Stimulated activated CD4-positive, alpha-beta T cell treated with anti-CD3 and anti-CD28 coated beads, Interleukin-1b, Interleukin-23, amount 100 ng/mL, for 1 hour (primary cell): ENCODE measurements at places on chromosomes 1 and 21.

- DNase-seq: no peak
Measured at GRCh38 chr1:207606362-207606755, 38.6 kb upstream of the CR1L start.

DNA sequence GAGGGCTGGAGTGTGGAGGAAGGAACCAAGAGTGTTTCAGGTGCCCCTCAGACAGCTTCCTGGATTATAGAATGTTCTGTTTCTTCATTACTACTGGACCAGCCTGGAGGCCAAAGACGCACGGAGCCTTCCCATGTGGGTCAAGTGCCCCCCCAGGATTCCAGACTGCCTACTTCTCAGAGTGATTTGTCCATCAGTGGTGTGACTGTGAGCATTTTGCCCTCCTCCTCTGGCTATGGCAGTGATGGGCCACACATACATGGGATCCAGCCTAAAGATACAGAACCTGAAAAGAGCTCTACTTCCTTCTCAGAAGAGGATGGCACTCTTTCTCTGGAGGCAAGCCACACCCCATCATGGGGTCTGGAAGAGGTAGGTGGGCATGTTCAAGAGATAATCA is 64.9 kb downstream of the MACF1 start:
- no peak for DNase-seq

GRCh38 chr1:15124362-15125100 is 29.0 kb upstream of the TMEM51 start:
- DNase-seq: no peak

DNA sequence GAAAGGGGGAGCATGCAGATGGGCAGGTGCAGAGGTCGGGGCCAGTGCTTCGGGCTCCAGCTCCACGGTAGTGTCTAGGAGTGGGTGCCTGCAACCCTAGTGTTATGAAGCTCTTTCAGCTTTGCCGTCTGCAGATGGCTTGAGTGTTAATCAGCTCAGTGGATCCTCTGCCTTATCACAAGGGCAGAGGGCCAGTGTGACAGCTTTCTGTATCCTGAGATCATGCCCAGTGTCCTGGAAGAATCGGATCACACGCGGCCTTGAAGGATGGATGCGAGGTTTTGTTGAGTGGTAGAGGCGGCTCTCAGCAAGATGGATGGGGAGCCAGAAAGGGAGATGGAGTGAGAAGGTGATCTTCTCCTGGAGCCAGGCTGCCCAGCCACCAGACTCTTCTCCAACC is 25.5 kb upstream of the C1orf146 start:
- DNase-seq: no peak

- no peak for DNase-seq
Measured at GRCh38 chr1:17523321-17524041, 16.0 kb upstream of the ARHGEF10L start.

DNA sequence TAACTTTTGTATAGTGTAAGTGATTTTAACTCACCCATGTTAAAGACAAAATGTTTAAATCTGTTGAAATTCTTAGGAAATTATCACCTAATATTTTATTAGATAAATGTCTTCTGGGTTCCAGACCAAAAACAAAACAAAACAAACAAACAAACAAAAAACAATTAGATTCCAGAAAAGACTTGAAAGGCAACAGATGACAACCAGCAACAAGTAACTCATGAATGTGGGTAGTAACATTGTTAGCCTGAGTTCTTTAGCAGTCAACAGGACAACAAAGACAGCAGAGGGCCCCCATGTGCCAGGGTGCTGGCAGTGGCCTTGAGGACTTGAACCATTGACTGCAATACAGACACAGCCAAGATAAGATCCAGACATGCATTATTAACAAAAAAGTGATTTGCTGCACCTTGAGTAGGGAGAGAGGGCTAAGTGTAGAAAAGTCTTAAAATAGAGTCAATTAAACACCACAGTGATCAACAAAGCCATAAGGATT is 2.4 kb upstream of the CD247 start:
- no peak for DNase-seq

DNA sequence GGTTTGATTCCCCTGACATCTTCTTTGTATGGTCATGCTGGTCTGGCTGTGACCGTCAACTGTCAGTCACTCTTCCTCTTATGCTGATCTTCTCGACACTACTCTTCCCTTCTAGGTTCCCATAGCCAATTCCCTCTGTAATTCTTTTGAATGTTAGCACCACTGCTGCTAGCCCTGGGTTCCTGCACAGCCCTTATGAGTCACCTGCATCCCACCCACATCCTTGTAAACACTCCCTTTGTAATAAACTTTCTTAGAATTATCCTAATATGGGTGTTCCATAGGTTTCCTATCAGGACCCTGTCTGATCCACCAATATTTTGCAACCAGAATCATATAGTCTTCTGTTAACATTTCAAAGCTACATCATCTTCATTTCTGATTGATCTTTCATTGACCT is 37.1 kb downstream of the JUN start:
- DNase-seq: no peak

DNA sequence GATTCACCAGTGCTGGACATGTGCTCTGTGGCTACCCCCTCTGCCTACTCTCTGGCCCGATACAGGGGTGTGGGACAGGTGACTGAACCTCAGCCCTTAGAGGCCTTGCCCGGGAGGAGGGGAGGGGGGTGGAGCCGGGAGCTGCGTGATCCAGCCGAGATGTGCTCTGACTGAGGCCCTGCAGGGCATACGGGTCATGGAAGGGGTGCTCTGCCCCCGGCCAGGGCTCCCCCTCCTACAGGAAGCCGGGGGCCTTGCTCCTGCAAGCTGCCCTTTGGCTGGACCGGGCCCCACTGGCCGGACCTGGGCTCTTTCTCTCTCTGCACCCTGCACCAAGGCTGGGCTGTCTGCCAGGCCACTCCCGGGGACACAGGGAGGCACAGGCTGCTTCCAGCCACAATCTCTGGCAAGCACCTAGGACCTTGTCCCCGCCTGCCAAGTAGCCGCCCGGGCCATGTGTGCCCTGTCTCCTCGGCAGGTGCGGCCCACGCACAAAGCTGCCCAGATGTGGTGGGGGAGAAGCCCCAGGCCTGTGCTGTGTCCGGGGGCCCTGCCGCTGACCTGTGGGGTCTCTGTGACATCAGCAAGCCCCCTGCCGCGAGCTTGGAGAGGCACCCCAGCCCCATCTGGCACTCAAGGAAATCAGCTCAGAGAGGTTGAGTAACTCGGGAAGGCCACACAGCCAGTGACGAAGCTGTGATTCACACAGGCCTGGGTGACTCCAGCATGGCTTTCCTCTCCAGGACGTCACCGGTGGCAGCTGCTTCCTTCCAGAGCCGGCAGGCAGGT is 1.5 kb downstream of the SCNN1D start:
- DNase-seq: no peak

DNA sequence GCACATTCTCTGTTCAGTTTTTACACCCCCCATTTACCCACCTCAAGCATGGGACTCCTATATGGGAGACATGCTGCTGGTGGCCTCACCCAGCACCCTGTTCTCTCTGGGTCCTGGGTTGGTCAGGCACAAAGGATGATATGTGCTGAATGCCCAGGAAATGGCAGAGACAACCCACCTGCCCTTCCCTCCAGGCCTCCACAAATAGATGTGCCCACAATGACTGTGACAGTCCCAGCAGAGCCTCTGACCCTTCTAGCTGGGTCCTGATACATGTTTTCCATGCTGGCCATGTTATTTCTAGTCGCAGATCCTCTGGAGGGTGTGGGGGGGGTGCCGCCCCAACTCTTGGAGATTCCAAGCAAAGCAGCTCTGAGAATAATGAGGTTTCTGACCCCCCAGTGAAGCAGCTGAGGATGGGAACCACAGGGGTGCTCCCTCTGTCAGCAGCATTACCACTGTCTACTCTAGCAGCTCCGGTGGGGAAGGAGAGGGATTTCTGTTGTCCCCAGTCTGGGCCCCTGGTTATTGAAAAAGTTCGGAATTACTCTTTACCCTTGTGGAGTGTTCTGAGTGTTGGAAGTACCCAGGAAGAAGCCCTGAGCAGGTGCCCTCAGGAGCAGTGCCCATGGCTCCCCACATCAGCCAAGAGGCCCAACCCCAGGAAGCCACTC is 1.2 kb upstream of the CCDC28B start:
- DNase-seq: no peak

GRCh38 chr21:31343680-31344480 is at the start of gene TIAM1:
TIAM1 (minus strand) TSS chr21:31344261; CDS start chr21:31266972, 77,289 bp downstream.
- DNase-seq: no peak

DNA sequence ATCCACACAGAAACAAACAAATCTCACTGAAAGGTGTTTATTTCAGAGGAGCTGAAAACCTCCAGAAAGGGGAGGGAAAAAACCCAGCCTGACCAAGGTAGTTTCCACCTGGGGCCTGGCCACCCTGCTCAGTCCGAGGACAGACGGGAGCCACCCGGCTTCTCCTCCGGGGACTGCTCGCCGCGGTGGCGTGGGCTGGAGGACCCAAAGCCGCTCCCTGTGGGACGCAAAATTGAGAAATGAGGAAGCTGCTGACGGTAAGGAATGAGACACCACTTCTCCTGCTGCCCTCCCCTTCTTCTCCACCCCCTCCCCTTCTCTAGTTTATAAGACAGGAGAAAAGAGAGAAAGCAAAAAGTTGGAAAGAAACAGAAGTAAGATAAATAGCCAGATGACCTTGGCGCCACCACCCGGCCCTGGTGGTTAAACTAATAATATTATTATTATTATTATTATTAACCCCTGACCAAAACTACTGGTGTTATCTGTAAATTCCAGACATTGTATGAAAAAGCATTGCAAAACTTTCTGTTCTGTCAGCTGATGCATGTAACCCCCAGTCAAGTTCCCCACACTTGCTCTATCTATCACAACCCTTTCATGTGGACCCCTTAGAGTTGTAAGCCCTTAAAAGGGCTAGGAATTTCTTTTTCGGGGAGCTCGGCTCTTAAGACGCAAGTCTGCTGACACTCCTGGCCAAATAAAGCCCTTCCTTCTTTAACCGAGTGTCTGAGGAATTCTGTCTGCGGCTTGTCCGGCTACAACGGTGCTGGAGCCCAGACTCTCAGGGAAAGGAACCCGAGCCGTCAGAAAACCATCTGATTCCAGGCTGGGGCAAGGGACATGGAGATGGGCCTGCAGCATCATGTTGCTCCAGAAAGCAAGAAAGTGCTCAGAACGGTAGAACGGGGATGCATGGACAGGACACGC is 12.5 kb downstream of the ITGB2 start:
- no peak for DNase-seq

DNA sequence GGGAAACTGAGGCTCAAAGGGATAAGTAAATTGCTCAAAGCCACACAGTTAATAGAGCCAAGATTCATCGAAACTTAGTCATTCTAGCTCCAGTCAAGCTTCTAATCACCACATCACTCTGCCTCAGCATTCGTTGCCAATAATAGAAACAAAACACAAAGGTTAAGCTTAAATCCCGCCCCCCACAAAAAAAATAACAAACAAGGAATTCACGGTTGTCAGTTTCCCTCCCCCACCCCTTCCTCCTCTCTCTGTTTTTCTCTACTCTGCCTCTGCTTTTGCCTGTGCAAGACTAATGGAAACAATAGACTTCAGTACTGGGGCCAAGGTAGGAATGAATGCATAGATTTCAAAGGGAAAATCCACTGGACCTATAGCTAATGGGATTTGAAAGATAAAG is 70.7 kb upstream of the ZNF644 start:
- DNase-seq: no peak

DNA sequence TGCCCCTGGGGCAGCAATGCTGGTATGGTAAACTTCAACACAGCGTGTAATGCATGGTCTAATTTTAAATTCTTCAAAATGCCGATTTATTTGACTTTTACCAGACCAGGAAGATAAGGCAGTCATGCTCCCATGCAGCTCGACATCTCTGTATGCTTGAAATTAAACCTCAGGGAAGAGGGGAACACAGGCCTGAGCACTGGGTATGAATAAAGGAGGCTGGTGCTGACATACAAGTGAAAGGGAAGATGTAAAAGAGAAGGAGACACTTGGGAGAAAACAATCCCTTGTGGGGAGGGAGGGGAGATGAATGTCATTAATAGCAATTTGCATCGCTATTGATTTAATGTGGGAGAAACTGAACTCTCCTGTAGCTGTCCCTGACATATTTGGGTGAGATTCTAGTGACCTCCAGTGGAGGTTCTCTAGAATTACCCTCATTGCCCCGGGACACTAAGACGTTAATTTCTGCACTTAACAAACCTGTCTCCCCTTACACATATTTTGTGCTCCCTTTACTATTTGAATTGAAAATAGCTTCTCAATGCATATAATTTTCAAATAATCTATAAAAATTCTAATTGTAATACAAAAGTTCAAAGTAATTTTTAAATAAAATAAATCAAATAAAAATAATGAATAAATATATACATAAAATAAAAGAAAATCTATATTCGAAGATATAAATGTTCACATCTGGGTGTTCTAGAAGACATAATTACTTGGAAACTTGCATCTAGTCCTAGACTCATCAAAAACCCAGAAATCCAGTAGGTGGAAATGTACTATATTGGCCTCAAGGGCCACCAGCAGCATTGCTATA is 283.1 kb downstream of the LMX1A start:
- DNase-seq: no peak

DNA sequence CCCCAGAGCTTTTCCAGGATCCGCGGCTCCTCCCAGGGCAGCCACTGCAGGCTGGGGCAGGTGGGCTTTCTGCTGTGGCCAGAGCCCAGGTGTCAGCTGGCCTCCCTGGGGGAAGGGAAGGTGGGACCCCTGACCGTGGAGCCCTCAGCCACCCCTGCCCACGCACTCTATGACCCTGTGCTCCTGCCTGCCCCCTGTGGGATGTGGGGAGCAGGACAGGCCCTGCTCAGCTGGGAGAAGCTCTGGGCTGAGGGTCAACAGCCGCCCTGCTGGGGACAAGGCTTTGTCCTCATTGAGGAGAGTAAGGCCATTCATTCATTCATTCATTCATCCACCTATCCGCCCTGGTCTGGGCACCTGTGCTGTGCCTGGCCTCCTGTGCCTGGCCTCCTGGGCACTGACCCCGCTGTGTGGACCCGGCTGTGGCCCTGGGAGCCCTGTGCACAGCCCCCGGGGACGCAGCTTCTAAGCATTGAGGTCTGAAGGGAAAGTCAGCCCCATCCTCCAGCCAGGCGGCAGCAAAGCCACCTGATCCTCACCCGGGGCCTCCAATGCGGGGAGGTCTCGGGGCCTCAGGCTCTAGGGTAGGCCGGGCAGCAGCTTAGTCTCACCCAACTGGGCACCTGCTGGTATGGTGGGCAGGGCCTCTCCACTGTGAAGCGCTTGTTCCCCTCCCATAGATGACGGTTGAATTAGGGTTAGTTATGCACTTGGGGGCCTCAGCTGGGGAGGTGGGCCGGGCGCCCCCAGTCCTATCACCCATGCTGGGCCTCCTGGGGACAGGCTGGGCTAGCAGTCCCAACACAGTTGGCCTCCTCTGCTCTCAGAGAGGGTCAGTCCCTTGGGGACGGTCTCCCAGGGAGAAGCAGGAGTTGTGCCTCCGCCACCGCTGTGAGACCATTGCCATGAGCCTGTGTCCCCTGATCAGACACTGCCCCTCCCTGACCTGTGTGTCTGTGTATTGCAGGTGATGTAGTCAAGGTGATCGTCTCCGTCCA is 6.0 kb downstream of the TNFRSF14 start:
- DNase-seq: no peak
